ENCODE measurements at places on chromosomes 7 and 10.

GRCh38 chr10:3074145-3074665, 6.9 kb downstream of the PFKP start:
- no peak for DNase-seq

- no peak for DNase-seq
Observed at GRCh38 chr10:133210398-133211140, 19.4 kb upstream of the UTF1 start.

DNA sequence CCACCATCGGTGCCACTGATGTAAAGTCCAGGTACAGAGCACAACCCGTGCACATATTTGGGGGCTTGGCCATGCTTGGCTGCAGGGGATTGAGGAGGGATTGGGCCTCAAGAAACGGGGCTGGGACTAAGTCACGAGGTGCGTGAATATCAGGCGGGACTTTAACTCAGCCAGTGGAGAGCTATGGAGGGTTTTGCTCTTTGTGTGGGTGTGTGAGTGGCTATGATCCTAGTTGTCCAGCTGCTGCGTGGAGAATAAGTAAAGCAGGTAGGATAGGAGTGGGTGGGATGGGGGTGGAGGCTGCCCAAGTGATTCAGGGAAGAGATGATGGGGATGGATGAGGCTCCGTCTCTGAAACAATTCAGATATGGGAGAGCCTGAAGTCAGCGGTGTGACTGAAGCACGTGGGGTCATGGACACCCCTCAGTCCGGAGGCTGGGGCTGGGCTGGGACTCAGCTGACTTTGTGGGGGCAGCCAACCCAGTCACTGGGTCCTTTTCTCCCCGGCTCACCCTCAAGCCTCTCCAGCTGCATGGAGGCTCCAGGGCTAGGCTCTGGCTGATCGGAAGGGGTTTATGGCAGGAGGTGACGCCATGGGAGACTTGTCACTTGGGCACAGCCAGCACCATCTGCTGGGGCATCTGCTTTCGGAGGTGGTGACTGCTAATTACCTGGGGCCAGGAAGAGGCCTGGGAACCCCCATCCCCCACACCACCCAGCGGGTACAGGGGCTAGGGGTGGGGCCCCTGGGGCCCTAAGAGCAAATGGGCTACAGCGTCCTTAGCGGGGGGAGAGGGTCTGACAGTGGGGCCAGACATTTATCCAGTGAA, 1.7 kb upstream of the LFNG start:
- no peak for DNase-seq

DNA sequence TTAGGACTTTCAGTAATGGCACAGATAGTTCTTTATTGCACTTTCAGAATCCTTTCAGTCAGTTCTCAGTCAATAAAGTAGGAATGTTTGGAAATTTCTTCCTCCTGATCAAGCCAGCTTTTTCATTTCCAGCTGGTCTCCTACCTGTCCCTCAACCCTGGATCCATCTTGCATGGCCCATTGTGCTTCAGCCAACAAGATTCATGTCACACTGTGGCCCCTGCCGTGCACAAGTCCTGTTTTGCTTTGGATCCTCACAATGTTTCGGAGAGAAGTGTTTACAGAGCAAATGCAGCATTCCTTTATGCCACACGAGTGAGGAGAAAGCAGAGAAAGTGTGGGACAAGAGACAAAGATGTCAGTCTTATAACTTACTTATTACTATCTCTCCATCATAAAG, 1694.7 kb upstream of the LRRTM3 start:
- no peak for DNase-seq

Measured in activated CD4-positive, alpha-beta T cell treated with anti-CD3 and anti-CD28 coated beads, Interleukin-2, Interleukin-4, amounts not matched to agents 100 ng/mL and 50 ng/mL, durations not matched to agents 16 hours and 8 hours (primary cell).